T-cell (primary cell): ENCODE measurements at places on chromosomes 3 and 15. TPM values are rescaled to one million over a fixed set of nuclear protein-coding genes. Genes with fewer than 3 reads are reported as not detected.

Gene REC114
- not detected for total RNA-seq

Gene ANKUB1
- not detected for total RNA-seq

Gene CCDC39
- not detected for total RNA-seq

Gene GABRG3
- not detected for total RNA-seq

Gene MOBP
- 0.20 TPM for total RNA-seq

DNA sequence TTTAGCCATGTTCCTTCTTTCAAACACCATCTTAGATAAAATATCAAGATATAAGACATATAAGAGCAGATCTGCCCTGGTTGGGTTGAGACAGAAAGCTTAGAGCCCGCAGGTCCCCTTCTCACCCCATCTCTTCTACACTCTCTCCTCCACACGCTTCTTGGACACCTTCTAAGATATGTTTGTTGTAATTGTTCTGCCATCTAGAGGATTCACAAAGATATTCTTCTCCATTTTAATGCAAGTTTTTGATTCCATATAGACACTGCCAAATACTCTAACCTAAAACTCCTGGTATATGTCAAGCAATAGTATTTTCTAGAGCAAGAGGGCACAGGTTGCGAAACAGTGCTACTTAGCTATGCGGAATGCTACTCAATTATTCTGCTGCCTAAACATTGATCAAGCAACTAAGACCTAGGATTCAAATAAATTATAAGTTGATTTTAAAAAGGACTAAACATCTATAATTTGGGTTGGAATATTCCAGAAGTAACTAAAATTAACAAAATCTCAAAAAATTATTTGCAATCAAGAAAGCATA is 6.8 kb downstream of the CHRM5 start:
- DNase-seq: no peak

- DNase-seq: no peak
These were observed 117.7 kb downstream of the POLR2M start for GRCh38 chr15:57824186-57824585.

DNA sequence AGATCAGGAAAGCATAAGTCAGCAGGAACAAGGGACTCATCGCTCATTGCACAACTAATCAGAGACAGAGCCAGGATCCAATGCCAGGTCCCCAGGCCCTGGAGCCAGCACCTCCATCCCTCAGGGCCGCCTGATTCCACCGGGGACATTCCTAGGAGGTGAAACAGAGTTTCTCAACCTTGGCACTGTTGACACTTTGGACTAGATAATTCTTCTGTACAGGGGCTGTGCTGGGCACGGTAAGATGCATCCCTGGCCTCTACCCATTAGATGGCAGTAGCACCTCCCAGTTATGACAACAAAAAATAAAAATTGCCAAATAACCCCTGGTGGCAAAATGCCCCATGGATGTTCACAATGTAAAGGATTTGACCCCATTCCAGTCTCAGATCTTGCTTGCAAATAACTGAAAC is 127.7 kb downstream of the MTHFS start:
- no peak for DNase-seq

DNA sequence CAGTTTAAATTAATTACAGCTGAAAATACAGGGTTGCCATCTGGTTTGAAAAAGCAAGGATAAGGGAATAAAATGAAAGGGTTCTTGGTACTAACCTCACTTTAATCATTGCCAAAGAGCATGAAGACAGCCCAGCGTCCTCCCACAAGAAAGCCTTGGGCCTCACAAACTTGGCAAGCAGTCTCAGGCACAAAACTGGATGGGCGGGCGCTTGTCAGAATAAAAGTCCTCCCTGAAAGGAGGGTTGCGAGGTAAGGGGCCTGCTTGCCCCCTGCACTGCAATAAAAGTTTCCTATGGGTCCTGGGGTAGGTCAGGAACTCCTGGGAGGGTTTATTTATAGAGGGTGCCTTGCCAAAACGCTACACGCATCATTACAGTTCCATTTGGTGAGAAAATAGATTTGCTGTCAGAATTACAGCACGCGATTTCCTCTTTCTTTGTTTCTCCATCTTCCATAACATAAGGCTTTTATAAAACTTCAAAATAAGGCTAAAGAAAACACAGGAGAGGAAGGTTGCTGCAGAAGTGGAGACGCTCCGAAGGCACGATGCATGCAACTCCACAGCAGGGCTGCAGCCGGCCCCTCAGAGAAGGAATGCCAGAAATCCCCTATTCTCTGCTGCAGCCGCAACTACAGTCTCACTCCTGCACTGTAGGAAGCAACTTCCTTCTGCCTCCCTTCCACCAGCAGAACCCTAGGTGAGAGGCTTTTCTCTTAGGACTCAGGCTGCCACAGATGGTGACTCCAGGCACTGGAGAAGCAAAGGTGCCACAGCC is 61.3 kb downstream of the VGLL4 start:
- no peak for DNase-seq

GRCh38 chr3:139577909-139578308 is 38.4 kb upstream of the RBP1 start:
- DNase-seq: no peak

DNA sequence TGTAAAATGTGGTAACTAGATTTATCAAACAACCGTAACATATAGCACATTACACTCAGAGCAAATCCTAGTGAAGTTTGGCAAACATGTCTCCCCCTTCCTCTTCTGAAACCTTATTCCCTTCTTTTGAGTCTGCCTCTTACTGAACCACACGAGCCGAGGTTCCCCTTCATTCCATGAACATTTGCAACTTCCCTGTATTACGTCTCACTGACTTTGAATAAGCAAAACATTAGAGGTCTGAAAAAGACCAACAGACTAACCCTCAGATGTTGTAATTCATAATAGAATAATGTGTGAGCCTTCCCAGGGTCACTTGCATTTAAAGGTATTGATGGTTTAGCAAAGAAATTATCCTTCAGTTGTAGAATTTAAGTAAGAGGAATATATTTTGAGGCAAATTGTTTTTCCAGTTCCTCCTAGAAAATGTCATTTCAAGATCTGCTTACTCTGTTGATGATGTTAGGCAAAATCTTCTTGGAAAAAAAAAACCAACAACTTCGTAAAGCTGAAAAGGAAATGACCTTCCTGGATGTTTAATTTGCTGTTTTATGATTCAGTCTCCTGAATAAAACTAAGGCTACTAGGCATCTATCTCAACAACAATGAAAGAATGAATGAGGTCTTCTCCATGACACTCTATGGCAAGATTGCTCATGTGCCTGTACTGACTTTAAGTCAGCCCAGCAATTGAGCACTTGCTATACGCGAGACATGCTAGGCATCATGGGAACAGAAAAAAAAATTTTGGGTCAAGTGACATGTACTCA is 296.9 kb upstream of the NECTIN3 start:
- no peak for DNase-seq
